ENCODE measurements at places on chromosomes 6 and 20.

- DNase-seq: no peak
Measured at GRCh38 chr6:142857796-142858555, 87.0 kb downstream of the HIVEP2 start.

GRCh38 chr6:10862361-10862760 lies 19.5 kb downstream of the GCM2 start:
- no peak for DNase-seq

DNA sequence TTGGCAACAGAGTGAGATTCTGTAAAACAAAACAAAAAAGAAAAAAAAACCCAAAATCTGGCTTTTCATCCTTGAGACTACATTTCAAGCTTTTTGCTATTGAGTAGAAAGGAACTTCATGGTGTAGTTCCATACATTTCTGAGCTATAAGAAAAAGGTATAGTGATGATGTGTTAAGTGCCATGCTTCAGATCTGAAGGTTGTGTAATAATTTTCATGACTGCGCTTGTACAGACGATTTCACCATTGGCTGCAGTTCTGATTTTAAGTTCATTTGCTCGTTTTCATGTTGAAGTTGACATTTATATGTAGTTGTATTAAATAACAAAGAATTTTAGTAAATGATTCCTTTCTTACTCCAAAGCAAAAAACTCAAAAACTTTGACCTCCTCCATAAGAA lies 247.6 kb downstream of the ARID1B start:
- no peak for DNase-seq

DNA sequence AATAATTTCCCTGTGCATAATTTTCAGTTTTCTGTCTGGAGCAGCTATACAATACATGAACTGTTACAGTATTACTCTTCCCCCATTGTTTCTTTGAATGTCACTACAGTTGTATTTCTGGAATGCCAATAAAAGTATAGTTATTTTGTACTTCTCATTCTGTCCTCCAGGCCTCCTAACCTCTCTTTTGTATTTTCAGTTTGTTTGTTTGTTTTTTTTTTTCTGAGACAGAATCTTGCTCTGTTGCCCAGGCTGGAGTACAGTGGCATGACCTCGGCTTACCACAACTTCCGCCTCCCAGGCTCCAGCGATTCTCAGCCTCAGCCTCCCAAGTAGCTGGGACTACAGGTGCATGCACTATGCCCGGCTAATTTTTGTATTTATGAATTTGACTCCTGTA lies 16.8 kb upstream of the ARID1B start:
- no peak for DNase-seq

- DNase-seq: no peak
Measured at GRCh38 chr20:41040855-41041254, 12.2 kb downstream of the TOP1 start.

DNA sequence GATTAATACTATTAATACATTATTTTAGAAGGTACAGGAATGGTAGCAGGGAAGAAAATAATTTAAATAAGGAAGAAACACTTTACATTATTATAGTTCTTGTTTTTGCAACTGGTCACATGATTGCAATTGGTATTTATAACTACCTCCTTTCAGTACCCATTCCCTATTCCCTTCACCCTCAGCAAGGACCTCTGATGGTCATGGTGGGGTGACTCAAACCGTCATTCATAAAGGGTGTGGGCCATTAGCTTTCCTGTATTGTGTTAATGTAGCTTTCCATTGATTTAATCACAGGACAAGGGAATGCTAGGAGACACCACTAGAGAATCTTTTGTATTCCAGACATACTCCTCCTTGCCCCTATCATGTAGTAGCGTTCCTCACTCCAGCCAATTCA lies 47.2 kb upstream of the TMEM244 start:
- no peak for DNase-seq

DNA sequence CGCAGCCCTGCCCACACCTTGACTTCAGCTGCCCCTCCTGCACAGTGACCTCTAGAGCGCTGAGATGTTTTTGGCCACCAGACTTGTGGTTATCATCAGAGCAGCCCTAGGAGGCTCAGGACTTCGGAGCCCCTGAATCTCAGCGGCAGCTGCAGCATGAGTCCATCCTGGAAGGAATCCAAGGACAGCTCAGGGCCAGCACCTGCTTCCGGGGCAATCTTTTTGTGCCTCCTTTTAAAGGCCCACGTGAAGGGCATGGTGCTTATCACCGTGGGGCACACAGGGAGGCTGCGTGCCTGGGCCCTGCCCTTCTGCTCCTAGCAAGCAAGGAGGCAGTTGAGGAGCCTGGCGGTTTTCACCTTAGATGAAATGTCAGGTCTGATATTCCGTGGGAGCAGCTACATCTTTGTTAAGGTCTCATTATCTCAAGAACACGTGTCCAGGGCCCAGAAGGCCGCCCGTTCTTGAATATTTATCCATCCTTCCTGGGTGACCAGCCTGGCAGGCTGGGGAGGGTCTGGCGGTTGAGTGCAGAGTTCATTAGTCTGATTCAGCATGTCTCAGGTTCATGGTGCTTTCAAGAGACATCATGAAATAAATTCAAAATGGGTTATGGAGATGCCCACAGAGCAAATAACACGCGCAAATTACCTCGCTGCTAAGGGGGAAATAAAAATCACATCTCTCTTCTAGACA lies 392.4 kb downstream of the TAF4 start:
- DNase-seq: no peak

DNA sequence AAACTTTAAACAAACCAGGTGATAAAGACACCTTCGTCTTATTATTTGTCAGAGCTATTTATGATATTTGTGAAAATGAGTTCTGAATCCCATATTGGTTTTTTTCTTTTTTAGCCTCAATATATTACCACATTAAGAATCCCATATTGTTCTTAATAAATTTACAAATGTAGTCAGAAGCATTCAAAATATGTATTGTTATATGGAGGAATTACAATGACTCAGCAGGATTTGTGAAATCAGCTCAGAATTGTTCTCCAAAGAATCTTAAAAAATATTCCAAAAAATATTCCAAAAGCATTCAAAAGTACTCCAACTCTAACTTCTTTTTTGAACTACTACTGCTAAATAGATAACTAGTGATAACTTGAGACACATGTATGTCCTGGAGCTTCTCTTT lies 6.5 kb upstream of the ZNF343 start:
- DNase-seq: no peak

DNA sequence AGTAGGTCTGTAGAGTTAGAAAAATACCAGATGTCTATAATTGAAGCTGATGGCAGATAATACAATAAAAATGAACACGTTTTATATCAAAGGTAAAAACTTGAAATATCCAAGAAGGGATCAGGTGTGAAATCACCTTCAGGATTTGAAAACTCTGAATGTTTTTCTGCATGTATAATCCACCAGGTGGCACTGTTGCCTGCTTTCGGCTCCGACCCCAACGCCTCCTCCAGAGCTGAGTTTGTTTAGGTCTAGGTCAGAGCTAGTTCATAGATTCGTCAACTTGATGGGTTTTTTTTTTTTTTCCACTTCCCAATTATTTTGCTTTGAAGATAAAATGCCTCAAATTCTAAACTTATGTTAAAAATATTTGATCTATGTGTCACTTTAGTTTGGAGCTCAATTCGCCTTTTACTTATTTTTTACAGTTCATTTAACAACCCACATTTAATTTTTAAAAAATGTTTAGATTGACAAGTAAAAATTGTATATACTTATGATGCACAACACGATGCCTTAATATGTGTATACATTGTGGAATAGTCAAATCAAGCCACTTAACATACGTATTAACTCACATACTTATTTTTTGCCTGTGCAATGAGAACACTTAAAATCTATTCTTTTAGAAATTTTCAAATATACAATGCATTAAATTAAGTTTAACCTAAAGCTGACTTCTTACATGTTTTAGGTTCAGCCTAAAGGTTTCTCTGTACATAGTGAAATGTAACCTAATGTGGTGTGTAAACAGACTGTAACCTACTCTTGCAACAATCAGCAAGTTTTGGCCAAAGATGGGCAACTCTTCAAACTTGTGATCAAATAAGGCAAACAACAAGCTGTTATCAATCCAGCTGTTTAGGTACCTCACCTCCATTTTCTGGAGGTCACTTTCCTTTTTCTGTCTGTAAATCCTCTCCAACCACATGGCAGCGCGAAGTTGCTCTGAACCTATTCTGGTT lies 39.4 kb upstream of the ENPP4 start:
- peak; percentile 38 for DNase-seq

DNA sequence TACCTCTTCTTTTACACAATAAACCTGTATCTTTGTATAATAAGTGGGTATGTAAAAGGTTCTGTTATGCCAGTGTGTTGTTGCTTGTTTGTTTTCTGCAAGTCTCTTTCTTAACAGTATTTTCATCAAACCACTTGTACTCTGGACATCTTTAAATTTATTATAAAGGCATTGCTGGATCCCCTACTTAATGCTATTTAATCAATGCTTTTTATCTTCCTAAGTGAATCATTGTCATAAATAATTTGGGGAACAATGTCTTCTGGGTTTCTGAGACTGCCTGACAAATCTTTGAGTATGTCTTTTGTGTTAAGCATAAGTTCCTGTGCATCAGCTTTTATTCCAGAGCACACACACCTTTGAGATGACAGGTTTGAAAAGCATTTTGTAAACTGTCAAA lies 64.7 kb downstream of the ITCH start:
- no peak for DNase-seq

GRCh38 chr20:62426699-62427131 lies 624 bp downstream of the RBBP8NL start:
- no peak for DNase-seq

DNA sequence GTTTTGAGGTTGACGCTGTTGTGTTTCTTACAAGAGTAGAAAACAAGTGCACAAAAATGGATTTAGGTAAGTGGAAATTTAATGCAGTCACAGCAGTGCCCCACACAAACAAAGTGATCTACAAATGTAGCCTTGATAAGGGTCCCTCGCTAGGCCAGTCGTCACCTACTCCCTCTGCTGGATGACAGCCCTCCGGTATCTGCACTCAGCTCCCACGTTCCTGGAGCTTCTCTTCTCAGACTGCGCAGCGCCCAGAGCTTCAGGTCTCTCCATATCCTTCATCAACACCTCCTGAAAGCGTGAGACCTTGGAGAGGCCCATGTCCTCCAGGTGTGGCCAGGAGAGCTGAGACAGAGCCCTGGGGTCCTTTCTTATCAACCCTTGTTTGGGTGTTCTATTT lies 58.3 kb upstream of the MAP3K4 start:
- no peak for DNase-seq

DNA sequence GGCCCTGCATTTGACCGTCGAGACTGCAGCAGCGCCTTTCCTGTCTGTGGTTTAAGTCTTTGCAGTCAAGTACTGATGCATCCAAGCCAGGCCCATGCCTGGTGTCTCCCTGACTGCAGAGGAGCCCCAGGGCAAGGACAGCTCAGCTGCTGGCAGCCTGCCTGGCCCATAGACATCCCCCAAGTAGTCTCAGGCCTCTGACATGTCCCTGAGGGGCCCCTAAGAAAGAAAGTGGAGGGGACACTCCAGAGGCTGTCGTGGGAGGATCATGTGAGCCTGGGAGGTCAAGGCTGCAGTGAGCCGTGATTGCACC lies 18.0 kb downstream of the HRH3 start:
- no peak for DNase-seq

GRCh38 chr20:58950603-58951002 lies 30.5 kb upstream of the NELFCD start:
- DNase-seq: no peak

DNA sequence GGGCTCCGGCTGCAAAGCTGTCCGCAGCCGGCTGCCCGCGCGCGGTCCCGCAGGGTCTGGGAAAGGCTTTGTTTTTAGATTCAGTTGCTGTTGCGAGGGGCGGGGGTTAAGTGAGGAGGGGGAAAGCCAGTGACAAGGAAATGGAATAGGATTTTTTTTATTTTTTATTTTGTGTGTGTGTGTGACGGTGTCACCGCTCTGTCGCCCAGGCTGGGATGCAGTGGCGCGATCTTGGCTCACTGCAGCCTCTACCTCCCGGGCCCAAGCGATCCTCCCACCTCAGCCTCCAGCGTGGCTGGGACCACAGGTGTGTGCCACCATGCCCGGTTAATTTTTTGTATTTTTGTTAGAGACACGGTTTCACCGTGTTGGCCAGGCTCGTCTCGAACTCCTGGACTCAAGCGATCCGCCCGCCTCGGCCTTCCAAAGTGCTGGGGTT lies 615 bp upstream of the UBE2J1 start:
- no peak for DNase-seq

GRCh38 chr6:139156551-139156950 lies 21.7 kb downstream of the HECA start:
- no peak for DNase-seq

DNA sequence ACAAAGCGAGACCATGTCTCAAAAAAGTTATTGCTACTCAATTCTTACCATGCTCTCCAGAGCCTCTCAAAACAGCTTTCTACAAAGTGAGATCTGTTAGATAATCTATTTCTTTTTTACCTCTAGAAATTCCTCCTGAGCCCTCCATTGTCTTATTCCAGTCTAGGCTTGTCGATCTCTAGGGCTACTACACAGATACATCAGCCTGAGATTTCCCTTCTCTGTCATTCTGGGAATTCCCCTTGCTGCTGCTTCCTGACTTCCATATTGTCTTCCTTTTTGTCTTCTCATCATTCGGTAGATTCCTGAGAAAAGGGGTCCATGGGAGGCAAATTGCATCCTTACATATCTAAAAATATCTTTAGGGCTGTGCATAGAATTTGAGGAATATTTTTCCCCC lies 75.6 kb upstream of the GNRH2 start:
- DNase-seq: no peak

DNA sequence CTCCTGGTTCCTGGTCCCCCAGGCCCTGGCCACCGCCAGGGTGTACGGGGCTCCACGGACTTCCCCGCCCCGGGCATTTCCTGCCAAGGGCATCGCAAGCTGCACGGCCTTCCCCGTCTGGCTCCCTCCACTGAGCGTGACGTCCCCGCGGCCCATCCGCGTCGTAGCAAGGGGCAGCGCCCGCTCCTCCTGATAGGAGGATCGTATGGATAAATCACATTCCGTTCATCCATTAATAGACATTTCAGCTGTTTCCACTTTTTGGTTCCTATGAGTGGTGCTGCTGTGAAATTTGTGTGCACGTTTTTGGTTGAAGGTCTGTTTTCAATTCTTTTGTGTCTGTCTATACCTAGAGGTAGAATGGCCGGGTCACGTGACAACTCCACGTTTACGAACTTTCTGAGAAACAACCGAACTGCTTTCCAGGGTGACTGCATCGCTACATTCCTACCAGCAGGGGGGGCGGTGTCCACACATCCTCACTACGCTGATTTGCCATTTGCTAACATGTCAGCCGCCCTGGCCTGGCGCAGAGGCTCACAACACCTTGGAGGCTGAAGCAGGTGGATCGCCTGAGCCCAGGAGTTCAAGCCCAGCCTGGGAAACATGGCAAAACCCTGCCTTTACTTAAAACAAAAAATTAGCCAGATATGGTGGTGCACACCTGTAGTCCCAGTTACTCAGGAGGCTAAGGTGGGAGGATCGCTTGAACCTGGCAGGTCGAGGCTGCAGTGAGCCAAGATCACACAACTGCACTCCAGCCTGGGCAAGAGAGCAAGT lies 37.7 kb downstream of the KCNQ2 start:
- DNase-seq: peak; percentile 90

DNA sequence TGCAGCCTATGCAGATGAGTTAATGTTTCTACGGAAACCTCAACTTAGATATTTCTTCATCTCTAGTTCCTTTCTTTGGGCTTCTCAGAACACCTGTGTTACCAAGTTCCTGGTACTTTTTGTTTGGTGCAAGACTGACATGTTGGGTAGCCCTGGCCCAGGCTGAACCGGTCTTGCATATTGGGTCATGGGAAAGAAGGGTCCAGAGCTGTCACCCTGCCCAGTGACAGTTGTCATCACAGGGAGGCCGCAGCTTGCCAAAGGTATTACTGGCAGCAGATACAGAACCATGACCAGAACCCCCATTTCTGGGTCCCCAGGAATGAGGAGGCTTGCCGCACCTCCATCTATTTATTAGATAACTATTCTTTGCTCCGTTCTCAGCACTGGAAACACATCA lies 40.2 kb downstream of the PDYN start:
- no peak for DNase-seq

- no peak for DNase-seq
Measured at GRCh38 chr20:61763740-61764400, 301.8 kb downstream of the TAF4 start.
